ENCODE measurements at places on chromosomes 2 and 18. TPM values are rescaled to one million over a fixed set of nuclear protein-coding genes. Genes with fewer than 3 reads are reported as not detected.

Gene NCL
- 359 TPM for polyA plus RNA-seq

Gene ASXL3
- not detected for polyA plus RNA-seq

Gene AMER3
- polyA plus RNA-seq = not detected

DNA sequence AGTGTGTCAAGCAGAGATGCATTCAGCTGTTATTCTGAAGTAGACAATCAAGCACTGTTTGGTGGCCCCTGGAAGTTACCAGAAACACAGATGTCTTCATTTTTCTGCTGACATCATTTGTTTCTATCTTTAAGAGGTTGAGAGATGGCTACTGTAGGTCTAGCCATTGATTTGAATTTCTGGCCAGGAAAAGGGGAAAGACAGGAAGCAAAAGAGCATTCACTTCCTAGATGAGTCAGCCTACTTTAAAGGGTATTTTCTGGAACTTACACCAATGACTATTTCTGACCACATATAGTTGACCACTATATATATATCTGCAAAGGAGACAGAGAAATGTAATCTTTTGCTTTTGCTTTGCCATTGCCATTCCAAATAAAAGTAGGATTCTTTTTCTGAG is 900.1 kb upstream of the SOX11 start:
- H3K27ac ChIP-seq = no peak overlapping the region
- H3K4me3 ChIP-seq = no peak overlapping the region
- DNase-seq = no peak
- no peaks in the 10 kb centered on the region for H3K36me3 ChIP-seq

DNA sequence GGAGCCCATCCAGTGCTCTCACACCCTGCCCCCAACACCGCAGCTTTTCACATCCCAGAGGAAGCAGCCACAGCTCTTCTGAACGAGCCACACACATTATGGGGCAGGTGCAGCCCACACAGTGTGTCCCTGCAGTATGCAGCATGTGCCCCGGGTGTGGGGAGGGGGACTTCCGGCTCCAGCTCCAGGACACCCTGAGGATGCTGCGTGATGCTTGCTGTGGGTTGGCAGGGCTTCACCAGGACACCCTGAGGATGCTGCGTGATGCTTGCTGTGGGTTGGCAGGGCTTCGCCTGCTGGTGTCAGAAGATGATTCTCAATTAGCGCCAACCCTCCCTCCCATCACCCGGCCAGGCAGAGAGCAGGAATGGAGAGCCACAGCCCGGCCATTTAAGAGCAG is 193.9 kb downstream of the EIPR1 start:
- H3K27ac ChIP-seq = no peak overlapping the region
- no peaks in the 10 kb centered on the region for H3K27me3 ChIP-seq
- no peak overlapping the region for H3K4me3 ChIP-seq
- DNase-seq = no peak
- H3K36me3 ChIP-seq = no peaks in the 10 kb centered on the region
